ENCODE measurements at places on chromosomes 4 and X. TPM values are rescaled to one million over a fixed set of nuclear protein-coding genes. Genes with fewer than 3 reads are reported as not detected.

Gene PAGE1
- total RNA-seq: not detected

Gene MAGEE2
- not detected for total RNA-seq

Gene MAGIX
- 1.5 TPM for total RNA-seq

Gene XAGE2
- not detected for total RNA-seq

Gene CT45A3
- not detected for total RNA-seq

Gene CCKAR
- not detected for total RNA-seq

Gene CCSER1
- not detected for total RNA-seq

Gene MAN2B2
- total RNA-seq: 31.2 TPM

Gene ATP1B4
- total RNA-seq: not detected

Gene TCEAL1
- 14.3 TPM for total RNA-seq

Measured in naive thymus-derived CD4-positive, alpha-beta T cell (primary cell).